ENCODE measurements at places on chromosomes 11 and 22. TPM values are rescaled to one million over a fixed set of nuclear protein-coding genes. Genes with fewer than 3 reads are reported as not detected.

BAIAP2L2 gene
- total RNA-seq: 2.1 TPM

IL10RA gene
- total RNA-seq: 404 TPM

SGSM1 gene
- total RNA-seq: 1.7 TPM

ZNF280A gene
- total RNA-seq: not detected

OR52B6 gene
- not detected for total RNA-seq

HDHD5 gene
- 17.6 TPM for total RNA-seq

- H3K4me3 ChIP-seq: no peak overlapping the region
- H3K4me1 ChIP-seq: no peaks in the 10 kb centered on the region
- no peak for DNase-seq
- H3K27me3 ChIP-seq: peaks cover 8% of the 10 kb centered on the region
- no peaks in the 10 kb centered on the region for H3K36me3 ChIP-seq
These were observed 57.6 kb downstream of the KREMEN1 start for GRCh38 chr22:29130476-29130875.

- no peaks in the 10 kb centered on the region for H3K36me3 ChIP-seq
- no peaks in the 10 kb centered on the region for H3K4me1 ChIP-seq
- H3K4me3 ChIP-seq: no peak overlapping the region
These were observed 527.5 kb downstream of the CNTN5 start for GRCh38 chr11:99548264-99548663.

DNA sequence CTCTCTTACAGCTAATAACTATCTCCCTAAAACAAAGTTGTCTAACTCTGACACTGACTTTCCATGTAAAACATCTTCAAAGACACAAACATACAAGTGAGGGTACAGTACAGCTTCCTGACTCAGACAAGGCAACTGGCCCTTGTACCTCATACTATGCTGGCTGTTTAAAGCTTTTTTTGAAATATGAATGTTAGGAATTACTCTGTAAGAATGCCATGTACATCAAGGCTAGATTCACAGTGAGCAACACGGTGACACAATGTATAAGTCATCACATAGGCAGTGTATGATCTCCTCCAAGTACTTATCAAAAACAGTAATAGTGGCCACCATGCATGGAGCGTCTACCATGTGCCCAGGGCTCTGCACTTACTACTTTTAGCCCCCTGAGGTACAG, 28.6 kb downstream of the ALG8 start:
- DNase-seq: no peak
- H3K36me3 ChIP-seq: peaks cover 10% of the 10 kb centered on the region
- H3K4me1 ChIP-seq: no peaks in the 10 kb centered on the region
- no peak overlapping the region for H3K27ac ChIP-seq
- H3K27me3 ChIP-seq: no peaks in the 10 kb centered on the region

DNA sequence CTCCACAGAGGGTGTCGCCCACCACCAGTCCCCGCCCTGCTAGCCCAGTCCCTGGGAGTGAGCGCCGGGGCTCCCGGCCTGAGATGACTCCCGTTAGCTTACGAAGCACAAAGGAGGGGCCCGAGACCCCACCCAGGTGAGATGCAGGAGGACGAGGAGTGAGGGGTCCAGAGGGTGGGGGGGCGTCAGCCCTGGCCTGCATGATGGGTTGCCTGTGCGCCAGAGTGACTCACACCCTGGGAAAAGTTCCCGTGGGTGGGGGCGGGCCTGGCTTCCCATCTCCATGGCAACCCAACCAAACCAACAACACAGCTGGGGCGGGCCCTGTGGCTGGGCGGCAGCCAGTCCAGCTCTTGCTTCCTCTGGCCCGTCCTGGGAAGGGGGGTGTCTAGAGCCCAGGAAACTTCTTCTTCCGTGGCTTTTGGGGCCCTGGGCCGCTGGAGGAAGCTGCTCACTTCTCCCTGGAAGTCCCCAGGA, 4.5 kb downstream of the GAS2L1 start:
- no peak for DNase-seq
- peaks cover 9% of the 10 kb centered on the region for H3K27me3 ChIP-seq
- H3K4me3 ChIP-seq: no peak overlapping the region
- H3K27ac ChIP-seq: no peak overlapping the region

GRCh38 chr11:126310200-126310991, 6.5 kb downstream of the DCPS start:
- H3K36me3 ChIP-seq: no peaks in the 10 kb centered on the region
- H3K4me3 ChIP-seq: no peak overlapping the region
- peak; percentile 43 for DNase-seq
- peaks cover 24% of the 10 kb centered on the region for H3K4me1 ChIP-seq

DNA sequence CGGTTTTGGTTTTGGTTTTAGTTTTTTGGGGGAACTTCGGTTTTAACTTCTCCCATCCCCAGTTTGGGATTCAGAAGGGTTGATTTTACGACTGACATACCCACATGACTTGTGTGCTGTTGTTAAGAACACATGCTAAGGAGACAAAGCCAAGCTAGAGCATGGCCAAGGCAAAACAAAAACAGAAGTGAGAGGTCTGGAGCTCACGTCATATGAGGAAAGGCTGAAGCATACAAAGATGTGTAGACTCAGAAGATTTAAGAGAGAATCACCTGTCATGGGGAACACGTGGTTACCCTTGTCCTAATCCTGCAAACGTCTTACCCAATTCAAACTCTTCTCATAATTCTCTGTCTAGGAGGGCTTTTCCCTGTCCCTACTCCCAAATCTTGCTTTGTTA, 465.0 kb downstream of the FAM181B start:
- H3K27me3 ChIP-seq: no peaks in the 10 kb centered on the region
- H3K4me3 ChIP-seq: no peak overlapping the region
- no peak overlapping the region for H3K27ac ChIP-seq
- no peaks in the 10 kb centered on the region for H3K4me1 ChIP-seq

DNA sequence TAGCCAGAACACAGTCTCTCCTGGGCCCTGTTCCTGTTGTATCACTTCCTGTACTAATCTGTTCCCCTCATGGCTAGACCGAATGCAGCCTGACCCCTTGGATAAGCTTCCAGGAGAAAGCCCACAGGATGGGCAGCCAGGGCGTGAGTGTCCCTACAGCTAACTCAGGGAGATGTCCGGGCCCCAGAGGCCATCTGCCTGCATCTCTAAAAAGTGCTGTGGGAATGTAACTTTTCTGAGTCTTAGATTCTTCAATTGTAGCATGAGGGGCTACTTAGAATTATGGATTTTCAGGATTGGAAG, 7.7 kb upstream of the MALAT1 start:
- no peak overlapping the region for H3K4me3 ChIP-seq
- H3K27me3 ChIP-seq: no peaks in the 10 kb centered on the region
- no peak for DNase-seq
- no peaks in the 10 kb centered on the region for H3K36me3 ChIP-seq

DNA sequence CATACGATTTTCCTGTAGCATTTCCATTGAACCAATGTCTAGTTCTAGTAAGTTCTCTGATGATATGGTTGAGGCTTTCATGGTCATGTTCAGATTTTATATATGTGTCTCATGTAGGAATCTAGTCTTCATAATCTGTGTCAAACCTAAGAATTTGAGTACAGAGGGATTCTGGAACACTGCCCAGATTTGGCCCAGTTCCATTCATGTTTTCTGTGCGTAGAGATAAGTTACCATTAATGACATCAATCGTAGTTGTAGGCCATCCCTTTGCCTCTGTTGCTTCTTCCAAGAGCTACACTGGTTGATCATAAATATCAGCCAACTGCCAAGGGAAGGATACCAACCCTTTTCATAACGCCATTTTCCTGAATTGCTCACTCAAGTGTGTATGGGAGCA, 23.3 kb downstream of the ST3GAL4 start:
- no peaks in the 10 kb centered on the region for H3K27me3 ChIP-seq
- no peak overlapping the region for H3K4me3 ChIP-seq
- no peaks in the 10 kb centered on the region for H3K4me1 ChIP-seq
- peaks cover 4% of the 10 kb centered on the region for H3K36me3 ChIP-seq
- H3K27ac ChIP-seq: no peak overlapping the region
- no peak for DNase-seq

- no peaks in the 10 kb centered on the region for H3K4me1 ChIP-seq
- no peak overlapping the region for H3K27ac ChIP-seq
- no peaks in the 10 kb centered on the region for H3K27me3 ChIP-seq
- no peak overlapping the region for H3K4me3 ChIP-seq
These were observed 23.6 kb upstream of the FJX1 start for GRCh38 chr11:35594680-35595079.

Data from T-cell (primary cell).